ENCODE measurements at places on chromosomes 12 and 14.

DNA sequence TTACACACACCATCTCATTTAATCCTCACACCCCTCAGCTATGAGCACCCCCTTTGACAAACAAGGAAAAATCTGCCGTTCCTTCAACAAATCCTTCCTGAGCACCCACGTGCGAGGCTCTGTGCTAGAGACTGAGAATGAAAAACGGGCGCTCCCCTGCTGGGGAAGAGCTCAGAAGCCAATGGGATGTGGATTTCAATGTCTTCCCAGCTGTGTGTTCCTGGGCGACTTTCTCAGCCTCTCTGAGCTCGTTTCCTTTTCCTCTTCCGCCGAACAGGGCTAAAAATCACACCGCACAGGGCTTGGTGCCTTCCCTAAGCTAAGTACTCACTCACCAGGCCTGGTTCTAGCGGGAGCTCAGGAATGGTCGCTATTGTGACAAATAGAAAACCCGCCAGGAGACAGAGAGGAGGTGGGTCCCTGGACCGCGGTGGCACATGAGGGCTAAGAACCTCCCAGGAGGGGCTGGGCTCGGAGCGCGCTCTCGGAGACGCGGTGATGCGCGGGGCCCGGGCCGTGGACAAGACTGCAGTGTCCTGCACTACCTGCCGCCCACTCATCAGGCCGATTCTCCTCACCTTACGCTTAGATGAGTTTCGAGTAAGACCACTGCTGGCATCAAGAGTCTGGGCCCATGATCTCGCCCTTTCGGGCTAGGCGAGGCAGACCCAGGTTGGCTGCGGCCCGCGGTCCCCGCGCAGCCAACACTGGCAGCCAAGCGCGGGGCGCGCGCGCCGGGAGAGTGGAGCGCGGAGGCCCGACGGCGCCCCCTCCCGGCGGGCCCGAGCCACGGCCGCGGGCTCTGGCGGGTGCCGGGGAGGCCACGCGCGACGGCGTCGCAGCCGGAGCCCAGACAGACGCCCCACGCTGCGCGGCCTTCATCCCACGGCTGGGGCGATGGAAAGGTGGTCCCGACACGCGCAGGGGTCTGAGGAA lies 17.0 kb downstream of the ZDHHC22 start:
- DNase-seq, result peak; percentile 64

GRCh38 chr14:81655423-81656314 lies 122.0 kb upstream of the SEL1L start:
- DNase-seq, result no peak

- DNase-seq, result no peak
Measured at GRCh38 chr14:38710881-38711280, 392.2 kb downstream of the SEC23A start.

- no peak for DNase-seq
Measured at GRCh38 chr12:121522971-121523370, 57.9 kb downstream of the KDM2B start.

GRCh38 chr12:128163086-128163485 lies 103.9 kb upstream of the TMEM132C start:
- no peak for DNase-seq

All from suprapubic skin (tissue), 4 donors.